CD4-positive, alpha-beta T cell treated with Interleukin-15 for 1 hour (primary cell): ENCODE measurements at places on chromosomes 12 and 14.

GRCh38 chr14:57834961-57835360, 30.9 kb downstream of the SLC35F4 start:
- no peak for DNase-seq

DNA sequence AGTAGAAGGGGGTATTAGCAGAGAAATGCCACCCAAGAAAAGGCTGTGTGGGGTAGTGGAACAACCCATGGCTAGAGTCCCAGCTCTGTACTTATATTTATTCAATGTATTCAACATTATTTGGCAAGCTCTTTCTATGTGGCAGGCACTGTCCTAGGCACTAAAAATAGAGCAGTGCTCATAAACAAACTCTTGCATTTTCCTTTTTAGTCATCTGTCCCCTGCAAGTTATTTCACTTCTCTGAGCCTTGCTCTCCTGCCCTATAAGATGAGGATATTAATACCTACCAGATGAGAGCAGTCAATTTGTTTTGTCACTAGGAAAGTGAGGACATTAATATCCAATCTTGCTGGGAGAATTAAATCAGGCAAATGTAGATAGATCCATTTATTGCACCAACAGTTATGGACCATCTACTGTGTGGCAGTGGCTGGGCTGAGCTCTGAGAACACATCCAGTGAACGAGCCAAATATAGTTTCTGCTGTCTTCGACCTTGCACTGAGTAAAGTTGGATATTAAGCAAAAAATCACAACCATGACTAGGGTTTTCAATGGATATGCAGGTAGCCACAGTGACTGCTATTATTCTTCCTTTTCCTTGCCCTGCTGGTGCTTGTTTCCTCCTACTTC, 314.3 kb upstream of the TBX3 start:
- DNase-seq: no peak

- DNase-seq: peak; percentile 47
Observed at GRCh38 chr12:52582971-52583456, 9.4 kb upstream of the KRT74 start.

DNA sequence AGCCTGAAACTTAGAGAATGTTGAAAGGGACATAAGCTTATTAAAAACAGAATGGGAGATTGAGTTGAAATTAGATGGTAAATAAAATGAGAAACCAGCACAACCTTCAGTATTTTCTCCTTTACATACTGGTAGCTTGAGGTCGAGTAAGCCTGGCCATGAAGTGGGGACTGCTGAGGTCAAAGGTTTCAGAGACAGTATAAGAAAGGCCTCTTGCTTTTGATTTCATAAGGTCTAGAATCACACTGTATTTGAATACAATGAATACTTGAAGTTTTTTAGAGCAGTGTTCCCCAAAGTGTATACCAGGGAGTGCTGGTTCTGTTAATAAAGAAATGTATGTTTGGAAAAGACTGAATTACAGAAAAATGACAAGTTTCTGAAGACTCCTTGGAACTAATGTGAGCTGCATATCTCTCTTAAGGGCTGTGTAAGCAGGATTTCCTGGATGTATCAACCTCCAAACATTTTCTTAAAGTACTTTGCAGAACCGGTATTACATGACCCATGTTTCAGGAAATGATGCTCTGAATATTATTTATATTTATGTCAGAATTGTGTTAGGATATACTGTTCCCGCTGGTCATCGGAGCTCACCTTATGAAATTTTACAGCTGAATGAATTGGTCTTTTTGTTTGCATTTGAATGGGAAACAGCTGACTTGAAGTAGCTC, 85.0 kb downstream of the AKAP6 start:
- no peak for DNase-seq

DNA sequence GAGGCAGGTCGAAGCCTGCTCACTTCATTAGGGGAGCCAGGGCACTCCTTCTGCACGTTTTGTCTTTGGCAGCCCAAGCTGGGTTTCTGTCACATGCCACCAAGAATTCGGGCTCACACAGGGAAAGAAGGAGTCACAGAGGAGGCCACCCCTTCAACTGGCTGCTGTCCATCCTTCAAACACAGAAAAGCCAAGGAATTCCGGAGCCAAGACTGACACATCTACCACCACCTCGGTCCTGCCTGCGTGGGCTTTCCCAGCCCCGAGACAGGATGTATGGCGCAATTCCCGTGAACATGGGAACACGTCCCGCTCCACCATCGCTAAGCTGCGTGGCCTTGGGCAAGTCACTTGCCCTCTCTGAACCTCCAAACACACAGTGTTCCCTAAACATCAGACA, 70.4 kb downstream of the NCOR2 start:
- no peak for DNase-seq

- peak; percentile 29 for DNase-seq
Observed at GRCh38 chr12:31324845-31325523, 966 bp downstream of the SINHCAF start.

- DNase-seq: no peak
Observed at GRCh38 chr14:105853907-105854599, 327.7 kb downstream of the TMEM121 start.
